ENCODE measurements at places on chromosomes 1 and 21. TPM values are rescaled to one million over a fixed set of nuclear protein-coding genes. Genes with fewer than 3 reads are reported as not detected.

GRCh38 chr1:228205526-228206436, 2.1 kb upstream of the OBSCN start:
- no peak for DNase-seq

- no peak for DNase-seq
Measured at GRCh38 chr1:11180342-11180744, 8.8 kb upstream of the ANGPTL7 start.

DNA sequence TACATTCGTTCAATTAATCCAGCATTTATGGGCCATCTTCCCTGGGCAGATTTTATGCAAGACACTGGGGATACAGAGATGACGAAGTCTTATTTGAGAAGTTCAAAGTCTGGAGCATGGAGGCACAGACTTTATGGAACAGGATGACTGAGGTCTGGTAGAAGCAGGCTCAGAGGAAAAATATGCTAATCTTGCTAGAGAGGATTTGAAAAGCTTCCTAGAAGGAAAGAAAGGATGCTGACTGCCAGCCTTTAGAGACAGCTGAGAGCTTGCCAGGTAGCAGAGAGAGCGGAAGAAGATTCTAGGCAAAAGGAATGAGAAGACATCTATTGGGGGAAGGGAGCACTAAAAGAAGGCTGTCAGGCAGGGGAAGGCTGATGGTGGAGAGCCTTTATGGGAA, 75.5 kb upstream of the ATP5PO start:
- no peak for DNase-seq

- DNase-seq = no peak
Measured at GRCh38 chr1:191350938-191351337, 807.3 kb upstream of the RGS18 start.

- no peak for DNase-seq
Measured at GRCh38 chr21:42187976-42188653, 30.8 kb upstream of the ABCG1 start.

GRCh38 chr1:58812468-58812867, 28.6 kb upstream of the JUN start:
- DNase-seq = no peak

DNA sequence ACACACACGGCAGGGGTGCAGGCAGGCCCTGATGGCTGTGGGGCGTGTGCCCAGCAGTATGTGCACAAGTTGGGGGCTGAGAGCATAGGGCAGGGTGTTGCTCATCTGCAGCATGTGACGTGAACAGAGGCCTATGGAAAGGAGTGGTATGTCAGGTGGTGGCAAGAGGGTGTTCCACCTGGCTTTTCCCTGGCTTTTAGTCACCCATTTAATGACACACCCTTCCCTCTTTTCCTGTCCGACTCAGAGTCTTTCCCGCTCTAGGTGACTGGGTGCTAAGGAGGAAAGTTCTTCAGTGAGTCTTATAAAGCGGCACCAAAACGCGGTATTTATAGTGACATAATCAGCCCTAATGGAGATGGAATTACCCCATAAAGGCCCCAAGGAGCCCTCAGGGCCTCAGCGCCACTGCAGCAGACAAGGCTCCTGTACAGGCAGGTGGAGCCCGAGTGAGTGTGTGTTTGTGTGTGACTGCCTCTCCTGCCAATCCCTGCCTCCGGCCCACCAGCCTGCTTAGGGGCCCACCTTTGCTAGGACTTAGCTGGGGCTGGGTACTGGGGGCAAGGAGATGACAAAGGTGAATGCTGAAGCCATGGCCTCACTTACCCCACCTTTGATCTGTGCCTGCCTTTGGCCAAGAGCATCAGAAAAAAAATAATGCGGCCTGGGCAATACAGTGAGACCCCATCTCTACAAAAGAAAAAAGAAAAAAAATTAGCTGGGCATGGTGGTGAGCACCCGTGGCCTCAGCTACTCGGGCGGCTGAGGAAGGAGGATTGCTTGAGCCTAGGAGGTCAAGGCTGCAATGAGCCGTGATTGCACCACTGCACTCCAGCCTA, 3.3 kb upstream of the EPHA2 start:
- peak; percentile 97 for DNase-seq

GRCh38 chr1:41799723-41800122, 119.0 kb downstream of the HIVEP3 start:
- peak; percentile 78 for DNase-seq

- DNase-seq = no peak
Measured at GRCh38 chr1:60899464-60899863, 182.9 kb upstream of the NFIA start.

DNA sequence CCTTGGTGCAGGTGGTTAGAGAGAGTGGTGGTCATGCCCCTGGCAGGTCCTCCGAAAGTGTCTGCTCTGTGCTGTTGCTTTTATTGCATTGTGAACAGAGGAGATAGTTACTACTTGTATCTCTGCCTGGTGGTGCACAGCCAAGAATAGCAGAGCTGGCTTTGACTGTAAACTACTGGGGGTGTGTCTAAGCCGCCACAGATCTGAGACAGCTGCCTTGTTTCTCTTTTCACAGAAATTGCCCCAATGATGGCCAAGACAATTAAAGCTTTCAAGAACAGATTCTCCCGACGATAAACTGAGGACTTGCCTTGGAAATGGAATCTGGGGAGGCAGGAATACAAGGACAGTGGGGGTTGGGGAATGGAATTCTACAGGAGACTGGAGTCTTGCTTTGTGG, 16.0 kb downstream of the ELOA start:
- no peak for DNase-seq

DNA sequence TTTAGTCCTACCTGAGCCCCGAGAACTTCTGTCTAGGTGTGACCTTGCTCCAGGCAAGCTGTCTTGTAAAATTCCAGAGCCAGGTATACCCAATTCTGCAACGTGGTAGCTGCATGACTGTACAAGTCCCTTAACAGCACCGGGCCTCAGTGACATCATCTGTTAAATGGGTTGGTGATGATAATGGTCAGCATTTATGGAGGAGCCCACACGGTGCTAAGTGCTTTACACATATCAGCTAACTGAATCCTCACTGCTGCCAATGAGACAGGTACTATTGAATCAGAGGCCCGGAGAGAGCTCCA, 37.2 kb upstream of the PADI1 start:
- DNase-seq = no peak

- peak; percentile 15 for DNase-seq
Measured at GRCh38 chr1:52057255-52057654, 1.2 kb downstream of the BTF3L4 start.

DNA sequence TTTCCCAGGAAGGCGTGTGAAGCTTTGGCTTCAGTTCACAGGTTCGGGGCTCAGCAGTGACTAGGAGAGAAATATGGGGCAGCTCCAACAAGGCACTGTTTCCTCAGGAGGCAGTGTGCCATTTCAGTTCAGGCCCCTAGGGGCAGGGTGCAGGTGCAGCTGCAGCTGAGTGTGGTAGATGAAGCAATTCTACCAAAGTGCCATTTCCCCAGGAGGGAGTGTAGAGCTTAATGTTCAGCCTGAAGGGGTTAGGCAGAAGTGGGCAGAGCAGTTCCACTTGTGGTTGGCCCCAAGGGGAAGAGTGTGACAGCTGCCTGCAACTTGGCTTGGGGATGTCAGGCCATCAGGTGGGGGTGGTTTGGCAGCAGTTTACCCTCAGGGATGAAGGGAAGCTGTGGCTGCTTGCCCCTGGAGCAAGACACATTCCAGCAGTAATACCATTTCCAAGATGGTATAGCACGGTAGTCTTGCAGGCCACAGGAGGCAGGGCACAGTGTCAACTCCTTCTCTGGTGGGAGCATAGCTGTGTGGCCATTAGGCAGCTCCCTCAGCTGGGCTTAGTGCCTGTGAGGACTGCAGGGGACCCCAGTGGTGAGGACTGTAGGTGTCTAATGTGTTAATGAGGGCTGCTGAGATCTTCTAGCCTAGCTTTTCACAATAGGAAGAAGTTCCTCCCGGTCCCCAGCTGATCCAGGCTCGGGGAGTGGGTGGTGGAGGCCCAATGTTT, 34.7 kb downstream of the RGSL1 start:
- DNase-seq = peak; percentile 11

GRCh38 chr1:178651742-178652141, 73.3 kb upstream of the RALGPS2 start:
- no peak for DNase-seq

DNA sequence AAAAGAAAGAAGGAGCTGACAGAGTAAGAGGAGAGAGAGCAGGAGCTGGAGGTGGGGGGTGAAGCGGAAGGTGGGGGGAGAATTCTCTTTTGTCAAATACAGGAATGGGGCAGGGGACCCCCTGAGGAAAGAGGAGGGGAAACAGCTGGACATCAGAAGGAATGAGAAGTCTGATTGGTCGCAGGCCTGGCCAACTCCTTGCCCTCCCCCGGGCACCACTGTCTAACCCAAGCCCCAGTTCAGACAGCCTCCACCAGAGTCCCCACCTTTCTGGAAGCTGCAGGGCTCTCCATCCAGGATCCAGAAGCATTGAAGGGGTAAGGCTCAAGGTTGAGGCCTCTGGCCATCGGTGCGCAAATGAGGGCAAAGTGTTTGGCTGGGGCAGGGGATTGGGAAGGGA, at the start of gene OPTC:
Gene OPTC, plus strand, starts transcription at position 253 of the 400 bp plus-strand sequence. CDS start 1,853 bp downstream, outside the sequence.
- DNase-seq = no peak

DNA sequence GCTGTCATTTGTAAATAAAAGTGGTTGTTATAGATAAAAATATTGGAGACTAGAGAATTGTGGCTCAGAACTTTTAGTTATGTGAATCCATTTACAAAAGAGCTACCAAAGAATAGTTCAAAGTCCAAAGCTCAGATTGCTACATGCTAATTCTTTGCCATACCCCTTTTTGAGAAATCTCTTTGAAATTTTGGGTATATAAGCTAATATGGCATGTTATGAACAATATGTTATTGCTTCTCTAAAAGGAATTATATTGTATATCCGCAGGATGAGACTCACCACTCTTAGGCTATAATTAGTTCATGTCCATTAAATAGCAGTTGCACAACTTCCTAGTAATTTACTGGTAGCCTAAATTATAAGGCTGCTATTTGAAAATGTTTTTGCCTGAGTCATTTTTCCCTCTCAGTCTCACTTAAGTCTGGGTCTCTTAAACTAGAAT, 178.0 kb downstream of the ZNF281 start:
- DNase-seq = peak; percentile 69

DNA sequence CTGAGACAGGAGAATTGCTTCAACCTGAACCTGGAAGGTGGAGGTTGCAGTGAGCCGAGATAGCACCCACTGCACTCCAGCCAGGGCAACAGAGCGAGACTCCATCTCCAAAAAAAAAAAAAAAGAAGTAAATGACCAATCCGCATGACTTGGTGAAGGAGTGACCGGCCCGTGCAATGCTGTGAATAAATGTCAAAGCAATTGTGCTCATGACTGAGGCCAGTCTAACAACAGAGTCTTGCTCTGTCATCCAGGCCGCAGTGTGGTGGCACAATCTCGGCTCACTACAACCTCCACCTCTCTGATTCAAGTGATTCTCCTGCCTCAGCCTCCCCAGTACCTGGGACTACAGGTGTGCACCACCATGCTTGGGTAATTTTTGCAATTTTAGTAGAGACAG, 27.8 kb upstream of the SLC19A1 start:
- no peak for DNase-seq

GRCh38 chr1:203153051-203153988, 22.3 kb downstream of the MYBPH start:
- DNase-seq = no peak

GRCh38 chr1:97926017-97926708, 5.3 kb upstream of the DPYD start:
- no peak for DNase-seq

DNA sequence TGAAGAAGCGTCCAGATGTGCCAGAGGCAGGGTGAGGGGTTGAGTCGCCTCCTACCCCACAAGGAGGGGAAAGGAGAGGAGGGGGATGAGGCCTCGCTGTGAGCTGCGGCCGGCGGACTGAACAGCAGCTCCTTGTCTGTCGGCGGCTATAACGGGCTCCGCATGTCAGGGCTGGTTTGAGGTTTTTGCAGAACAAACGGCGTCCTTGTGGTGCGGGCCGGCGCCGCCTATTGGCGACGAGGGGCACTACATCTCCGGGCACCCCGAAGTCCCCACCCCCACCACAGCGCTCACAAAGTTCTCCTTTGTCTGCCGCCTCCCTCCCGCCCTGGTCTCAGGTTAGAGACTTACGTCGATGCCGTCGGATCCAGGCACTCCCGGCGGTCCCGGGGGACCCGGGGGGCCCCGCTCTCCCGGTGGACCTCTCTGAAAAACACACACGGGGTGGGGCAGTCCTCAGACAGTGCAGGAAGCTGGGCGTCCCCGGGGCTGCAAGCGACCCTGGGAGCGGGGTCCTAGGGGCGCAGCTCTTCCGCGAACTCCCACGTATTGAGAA, 1.8 kb downstream of the COL9A2 start:
- peak; percentile 71 for DNase-seq

- DNase-seq = no peak
Measured at GRCh38 chr1:165575468-165576099, 31.8 kb downstream of the LRRC52 start.

- no peak for DNase-seq
Measured at GRCh38 chr1:239302696-239303095, 83.7 kb upstream of the CHRM3 start.

DNA sequence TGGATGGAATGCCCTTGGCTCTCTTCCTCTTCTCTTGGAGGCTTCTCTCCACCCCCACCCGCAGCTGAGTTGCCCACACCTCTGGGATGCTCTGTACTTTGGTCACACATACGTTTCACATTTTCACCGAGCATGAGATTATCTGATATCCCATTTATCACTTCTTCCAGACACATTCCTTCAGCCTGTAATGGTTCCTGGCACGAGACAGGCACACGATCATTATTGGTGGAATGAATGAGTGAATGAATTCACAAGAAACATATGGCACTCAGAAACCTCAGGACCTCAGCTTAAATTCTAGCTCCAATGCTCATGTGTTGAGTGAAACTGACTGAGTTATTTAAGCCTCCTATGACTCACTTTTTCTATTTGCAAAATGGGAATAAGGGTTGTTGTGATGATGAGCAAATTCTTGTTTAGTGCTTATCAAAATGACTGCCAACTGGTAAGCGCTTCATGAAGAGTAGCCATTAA, 242.7 kb upstream of the JUN start:
- peak; percentile 71 for DNase-seq

GRCh38 chr1:225667362-225667761, 14.4 kb upstream of the ENAH start:
- DNase-seq = no peak

DNA sequence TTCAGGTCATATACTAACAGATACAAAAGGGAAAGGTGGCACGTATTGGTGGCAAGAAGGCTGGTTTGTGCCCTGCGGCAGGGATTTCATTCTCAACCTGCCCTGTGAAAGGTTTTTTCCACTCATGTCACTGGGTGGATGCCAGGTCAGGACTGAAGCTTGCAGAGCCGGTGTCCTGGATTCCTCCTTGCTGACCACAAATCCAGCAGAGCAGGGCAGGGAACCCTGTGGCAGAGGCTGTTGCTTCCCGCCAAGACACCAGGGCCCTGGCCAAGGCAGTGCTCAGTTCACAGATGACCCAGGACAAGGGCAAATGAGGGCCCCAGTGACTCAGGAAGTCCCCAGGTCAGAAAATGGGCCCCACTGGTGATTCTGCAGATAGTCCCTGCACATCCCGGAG, 16.4 kb downstream of the BSND start:
- DNase-seq = no peak

GRCh38 chr1:154906621-154907081, 29.9 kb downstream of the PMVK start:
- peak; percentile 45 for DNase-seq

- DNase-seq = no peak
Measured at GRCh38 chr1:50346621-50347020, 76.6 kb downstream of the DMRTA2 start.

- no peak for DNase-seq
Measured at GRCh38 chr1:196774603-196775002, at the start of gene CFHR3. Gene CFHR3 (plus strand): TSS chr1:196774840. CDS start chr1:196774887, 47 bp downstream.

S100A9 gene
- total RNA-seq = 735 TPM

RIIAD1 gene
- not detected for total RNA-seq

RRP1 gene
- 34.5 TPM for total RNA-seq

KRTAP20-1 gene
- not detected for total RNA-seq

RPS6KA1 gene
- 61.3 TPM for total RNA-seq

NUP133 gene
- 23.4 TPM for total RNA-seq

TMCO4 gene
- total RNA-seq = 2.6 TPM

NIT1 gene
- total RNA-seq = 40.5 TPM

TBX15 gene
- total RNA-seq = not detected

Data from bronchial epithelial cell (primary cell).